Activated naive CD4-positive, alpha-beta T cell treated with anti-CD3 and anti-CD28 coated beads, Interleukin-2, amount 50 U/mL, for 16 hours (primary cell): ENCODE measurements at places on chromosomes 16 and 17.

- DNase-seq, result no peak
Observed at GRCh38 chr17:77153472-77153871, 12.7 kb downstream of the SEC14L1 start.

DNA sequence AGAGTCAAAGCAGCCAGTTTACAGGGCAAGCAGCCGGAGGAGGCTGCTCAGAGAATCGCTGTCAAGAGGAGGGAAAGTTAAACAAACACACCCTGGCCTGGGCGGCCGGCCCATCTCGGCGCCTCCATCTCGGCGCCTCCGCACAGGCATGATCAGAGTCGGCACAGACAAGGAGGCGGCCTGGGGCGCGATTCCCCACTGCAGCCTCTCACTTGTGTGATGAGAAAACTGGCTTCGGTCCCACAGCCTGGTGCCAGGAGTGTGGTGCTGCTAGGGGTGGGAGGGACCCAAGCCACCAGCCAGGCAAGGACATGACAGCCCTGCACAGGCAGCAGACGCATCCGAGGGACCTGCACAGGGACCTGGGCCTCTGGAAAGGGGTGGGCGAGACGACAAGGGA is 17.7 kb downstream of the SLC38A10 start:
- no peak for DNase-seq

GRCh38 chr16:71610936-71611871 is 14.8 kb upstream of the MARVELD3 start:
- DNase-seq, result peak; percentile 79

- no peak for DNase-seq
Observed at GRCh38 chr16:71515026-71515425, 11.2 kb upstream of the CHST4 start.

- no peak for DNase-seq
Observed at GRCh38 chr16:824194-824593, 23.7 kb upstream of the GNG13 start.

- peak; percentile 60 for DNase-seq
Observed at GRCh38 chr17:38584350-38584925, 21.3 kb downstream of the SRCIN1 start.

- DNase-seq, result peak; percentile 13
Observed at GRCh38 chr16:79599256-79599836, 1.2 kb downstream of the MAF start.

GRCh38 chr16:4769306-4769638 is 2.3 kb upstream of the ZNF500 start:
- no peak for DNase-seq

- DNase-seq, result no peak
Observed at GRCh38 chr16:4646773-4647643, 22.4 kb downstream of the MGRN1 start.

GRCh38 chr17:79395066-79395465 is 215.8 kb downstream of the RBFOX3 start:
- no peak for DNase-seq

GRCh38 chr17:233473-233941 is 52.1 kb upstream of the DOC2B start:
- DNase-seq, result no peak

DNA sequence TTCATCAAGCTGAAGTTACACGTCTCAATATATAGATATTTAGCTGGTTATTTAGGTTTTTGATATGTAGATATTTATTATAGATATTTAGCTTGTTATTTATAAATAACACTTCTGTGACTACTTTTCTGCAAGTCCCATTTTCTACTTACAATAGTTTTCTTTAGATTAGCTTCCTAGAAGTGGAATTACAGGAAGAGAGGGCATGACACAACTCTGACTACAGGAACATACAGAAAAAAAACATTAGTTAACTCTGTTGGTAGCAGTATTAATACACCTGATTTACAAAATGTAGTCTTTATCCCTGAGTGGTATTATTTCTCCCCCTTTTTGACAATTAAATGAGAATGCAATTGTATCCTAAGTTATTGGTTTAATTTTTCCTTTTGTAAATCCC is 21.2 kb upstream of the CCL1 start:
- no peak for DNase-seq

- no peak for DNase-seq
Observed at GRCh38 chr17:4411201-4411600, 22.5 kb upstream of the SPNS3 start.

- peak; percentile 82 for DNase-seq
Observed at GRCh38 chr16:30472328-30472942, at the start of gene ITGAL. ITGAL (plus strand) TSS chr16:30472742; CDS start chr16:30472838, 96 bp downstream.

DNA sequence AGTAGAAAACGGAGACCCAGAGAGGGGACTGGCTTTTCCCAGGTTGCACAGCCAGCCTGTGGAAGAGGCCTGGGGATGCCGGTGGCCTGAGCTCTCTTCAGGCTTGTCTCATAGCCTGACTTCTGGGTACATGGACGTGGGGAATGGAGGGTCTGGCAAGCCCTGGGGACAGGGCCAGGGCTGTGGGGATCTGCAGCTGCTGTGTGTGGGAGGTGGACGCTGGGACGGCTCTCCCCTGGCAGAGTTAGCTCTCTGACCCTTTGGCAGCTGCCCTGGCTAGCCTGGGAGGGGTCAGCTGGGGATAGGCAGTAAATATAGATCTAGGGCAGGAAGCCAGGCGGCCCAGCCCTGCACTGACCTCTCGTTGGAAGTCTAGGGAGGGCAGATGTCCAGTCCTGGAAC is 20.5 kb downstream of the SLC4A1 start:
- DNase-seq, result no peak

DNA sequence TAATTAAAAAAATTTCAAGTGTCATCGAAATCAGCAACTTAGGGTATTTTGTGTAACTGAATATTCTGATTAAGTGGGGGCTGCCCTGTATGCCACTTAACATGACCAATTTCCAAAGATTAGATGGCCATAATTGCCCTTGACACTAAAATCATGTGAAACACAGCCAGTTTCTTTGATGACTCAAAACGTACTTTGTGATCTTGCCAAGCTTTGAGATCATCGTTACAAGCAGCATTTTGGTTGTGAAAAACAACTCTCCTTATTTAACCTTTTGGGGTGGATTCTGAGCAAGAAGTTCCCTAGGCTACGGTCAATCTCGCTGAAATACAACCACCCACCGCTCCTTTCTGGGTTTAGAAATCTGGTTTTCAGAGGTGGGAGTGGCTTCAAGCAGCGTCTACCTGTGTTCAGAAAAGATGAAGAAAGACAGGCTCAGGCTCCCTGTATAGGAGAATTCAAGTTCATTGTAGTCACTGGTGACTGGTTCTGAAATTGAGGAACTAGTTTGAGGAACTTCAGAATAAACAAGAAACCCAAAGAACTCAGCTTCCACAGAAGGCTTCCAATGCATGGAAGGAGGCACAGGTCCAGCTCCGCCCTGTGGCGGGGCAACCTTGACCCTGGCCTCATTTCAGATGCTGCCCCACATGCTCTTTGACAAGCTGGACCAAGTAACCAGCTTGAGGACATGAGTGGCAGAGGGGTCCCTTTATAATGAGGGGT is 9.4 kb downstream of the MAP3K14 start:
- peak; percentile 54 for DNase-seq

GRCh38 chr17:49779156-49779738 is 9.2 kb upstream of the KAT7 start:
- no peak for DNase-seq

DNA sequence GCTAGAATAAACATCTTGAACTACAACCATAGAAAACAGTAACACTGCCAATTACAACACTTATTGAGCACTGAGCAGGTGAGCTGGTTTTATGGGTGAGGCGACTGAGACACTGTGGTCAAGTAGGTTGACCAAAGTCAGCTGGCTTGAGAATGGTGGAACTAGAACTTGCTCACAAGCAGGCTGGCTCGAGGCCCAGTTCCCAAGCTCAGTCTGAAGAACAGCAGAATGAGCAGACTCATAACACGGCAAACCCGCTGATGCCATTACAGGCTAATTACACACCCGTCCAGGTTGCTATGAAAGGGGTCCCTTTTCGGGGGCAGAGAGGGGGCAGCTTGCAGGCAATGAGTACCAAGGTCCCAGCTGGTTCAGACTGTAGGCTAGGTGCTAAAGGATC is 6.5 kb downstream of the ZZEF1 start:
- no peak for DNase-seq

GRCh38 chr17:41322094-41322902 is 6.8 kb upstream of the KRTAP17-1 start:
- DNase-seq, result no peak

- no peak for DNase-seq
Observed at GRCh38 chr17:49104511-49105074, 28.0 kb upstream of the B4GALNT2 start.
